ENCODE measurements at places on chromosomes 2 and 18. TPM values are rescaled to one million over a fixed set of nuclear protein-coding genes. Genes with fewer than 3 reads are reported as not detected.

Gene KIF5C
- 421 TPM for total RNA-seq

Gene SERPINB5
- 0.46 TPM for total RNA-seq

Gene HOXD8
- not detected for total RNA-seq

Gene GPAT2
- 2.3 TPM for total RNA-seq
